ENCODE measurements at places on chromosomes 5 and 9.

GRCh38 chr5:156888520-156888919 is 38.4 kb downstream of the PPP1R2B start:
- DNase-seq: no peak

DNA sequence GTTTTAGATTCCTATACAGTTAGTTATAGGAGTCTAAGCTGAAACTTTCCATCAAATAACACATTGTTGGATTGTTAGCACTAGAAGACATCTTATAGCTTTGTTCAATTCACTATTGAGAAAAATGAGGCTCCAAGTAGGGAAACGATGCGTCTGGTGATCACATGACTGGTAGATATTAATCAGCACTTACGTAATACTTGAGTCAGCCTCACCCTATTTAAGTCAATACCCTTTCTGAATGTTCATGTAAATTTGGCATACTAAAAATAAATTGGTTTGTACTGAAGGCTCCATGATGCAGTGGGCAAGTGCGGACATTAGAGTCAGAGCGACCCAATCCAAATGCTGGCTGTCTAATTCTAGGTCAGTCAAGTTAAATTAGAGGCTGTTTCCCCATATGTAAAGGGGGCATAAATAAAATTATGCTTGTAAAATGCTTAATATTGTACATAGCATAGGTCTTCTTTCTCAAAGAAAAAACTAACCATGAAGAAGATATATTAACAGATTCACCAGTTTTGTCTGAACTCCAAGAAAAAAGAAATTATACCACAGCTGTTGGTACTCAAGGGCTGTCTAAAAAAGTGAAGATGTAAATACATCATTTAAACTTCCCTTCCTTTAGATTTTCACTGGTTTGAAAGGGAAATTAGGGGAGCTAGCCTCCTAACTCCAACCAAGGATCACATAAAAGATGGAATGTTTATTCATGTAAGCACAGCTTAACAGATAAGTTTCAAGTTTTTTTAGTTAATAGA is 406.6 kb upstream of the TLE4 start:
- DNase-seq: no peak

GRCh38 chr5:89573345-89573744 is 690.4 kb upstream of the MEF2C start:
- DNase-seq: no peak

DNA sequence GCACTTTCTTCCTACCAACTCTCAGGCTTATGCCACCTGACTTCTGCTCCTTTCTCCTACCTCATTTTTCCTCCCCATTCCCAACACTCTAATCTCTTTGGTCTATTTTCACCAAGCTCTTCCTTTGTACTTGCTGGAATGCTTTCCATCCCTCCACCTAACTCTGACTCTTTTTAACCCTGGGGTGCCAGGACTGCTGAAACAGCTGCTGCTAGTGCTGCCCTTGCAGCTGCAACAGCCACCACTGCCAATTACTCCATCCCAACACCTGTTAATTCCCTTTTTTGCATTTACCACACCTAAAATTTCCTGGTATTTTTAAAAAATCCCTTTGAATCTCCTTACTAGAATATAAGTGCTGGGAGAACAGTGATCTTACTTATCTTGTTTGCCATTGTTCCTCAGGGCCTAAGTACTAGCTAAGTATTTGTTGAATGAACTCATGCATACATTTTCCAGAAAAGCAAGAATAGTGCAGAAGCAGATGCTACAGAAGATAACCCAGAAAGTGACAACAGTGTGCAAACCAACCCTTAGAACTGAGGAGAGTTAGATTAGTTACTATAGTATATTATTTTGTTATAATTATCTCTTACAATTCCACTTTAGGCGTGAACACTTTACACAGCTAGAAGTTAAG is 11.5 kb downstream of the NADK2 start:
- no peak for DNase-seq

- DNase-seq: no peak
Measured at GRCh38 chr9:106284296-106284695, 578.7 kb upstream of the ZNF462 start.

DNA sequence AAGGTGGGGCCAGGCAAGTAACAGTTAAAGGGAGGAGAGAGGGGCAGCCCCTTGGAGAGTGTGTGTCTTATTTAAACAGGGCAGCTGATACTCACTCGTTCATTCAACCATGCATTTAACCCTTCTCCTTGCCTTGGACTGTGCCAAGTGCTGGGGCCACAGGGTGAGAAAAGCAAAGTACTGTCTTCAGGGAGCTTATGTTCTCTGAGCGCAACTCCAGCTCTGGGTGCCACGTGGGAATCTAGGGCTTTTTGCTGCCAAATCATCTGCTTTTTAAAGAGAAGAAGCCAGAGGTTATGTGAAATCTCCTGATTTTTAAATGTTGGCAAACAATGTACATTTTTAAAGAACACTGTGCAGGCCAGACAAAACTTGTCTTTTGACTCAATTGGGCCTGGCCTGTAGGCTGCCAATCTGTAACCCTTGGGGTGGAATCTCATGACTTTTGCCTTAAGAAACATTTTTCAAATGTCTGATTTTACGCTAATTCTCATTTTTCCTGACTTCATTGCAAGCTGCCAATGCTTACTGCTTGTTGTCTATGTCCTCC is 157.8 kb downstream of the NTRK2 start:
- no peak for DNase-seq

GRCh38 chr5:10736808-10737207 is 24.2 kb downstream of the DAP start:
- DNase-seq: no peak

- DNase-seq: no peak
Measured at GRCh38 chr5:33549982-33550567, 109.3 kb downstream of the TARS1 start.

GRCh38 chr5:24385070-24385469 is 259.7 kb downstream of the CDH10 start:
- no peak for DNase-seq

GRCh38 chr9:76701441-76702039 is 62.7 kb upstream of the PCA3 start:
- DNase-seq: no peak

GRCh38 chr5:144126707-144127106 is 43.8 kb downstream of the YIPF5 start:
- no peak for DNase-seq

- no peak for DNase-seq
Measured at GRCh38 chr5:175892015-175892800, 20.8 kb downstream of the CPLX2 start.

DNA sequence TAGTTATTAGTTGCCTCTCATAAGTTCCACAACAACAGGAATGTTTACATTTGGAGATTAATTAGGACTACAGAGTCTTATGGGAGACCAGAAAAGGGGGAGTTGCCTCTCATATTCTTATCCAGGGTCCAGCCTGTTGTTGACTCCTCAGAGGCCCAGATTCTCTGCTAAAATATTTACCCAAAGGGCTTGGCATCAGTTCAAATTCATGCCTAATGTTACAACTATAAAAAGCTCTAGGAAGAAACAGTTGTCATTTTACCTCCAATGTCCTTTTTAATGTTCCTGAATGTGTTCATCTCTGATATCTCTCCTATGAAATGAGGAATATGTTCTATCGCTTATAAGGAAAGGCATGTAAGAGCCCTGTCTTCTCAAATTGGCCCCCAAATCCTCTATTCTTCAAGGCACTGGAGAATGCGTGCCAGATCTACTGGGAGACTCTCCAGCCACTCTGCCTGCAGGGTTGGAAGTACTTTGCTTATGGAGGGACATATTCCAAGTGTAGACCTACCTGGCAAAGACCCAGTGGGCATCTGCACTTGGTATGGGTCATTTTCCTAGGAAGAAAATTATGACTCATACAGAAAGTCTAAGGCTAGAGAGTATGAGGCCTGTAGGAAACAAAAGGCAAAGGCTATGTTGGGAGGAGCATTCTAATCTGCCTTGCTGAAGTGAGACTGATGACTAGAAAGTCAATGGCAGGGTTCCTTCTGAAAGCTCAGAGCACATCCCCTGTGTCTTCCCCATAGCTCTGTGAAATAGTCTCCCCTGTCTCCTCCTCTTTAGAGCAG is 192.6 kb downstream of the ESM1 start:
- no peak for DNase-seq

- DNase-seq: no peak
Measured at GRCh38 chr9:69894720-69895119, 74.1 kb downstream of the CFAP95 start.

- no peak for DNase-seq
Measured at GRCh38 chr9:133248726-133249295, 26.2 kb downstream of the ABO start.

DNA sequence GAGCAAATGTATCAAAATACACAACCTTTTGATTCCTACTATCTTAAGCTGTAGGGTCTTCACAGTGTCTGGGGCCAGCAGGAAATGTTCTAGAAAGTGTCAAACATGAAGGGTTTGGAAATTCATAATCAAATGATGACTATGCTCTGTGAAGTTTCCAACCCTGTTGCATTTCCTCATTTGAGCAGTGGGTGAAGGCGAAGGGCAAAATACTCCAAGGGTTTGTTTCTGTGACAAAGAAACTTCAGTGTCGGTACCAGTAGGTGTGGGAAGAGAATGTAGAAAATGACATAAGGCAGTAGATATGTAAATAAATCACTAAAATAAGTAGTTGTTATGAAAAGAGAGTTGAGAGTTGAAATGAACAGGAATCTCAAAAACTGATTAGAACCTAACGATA is 576 bp downstream of the ALDOB start:
- DNase-seq: no peak

- DNase-seq: no peak
Measured at GRCh38 chr5:81359108-81359507, 34.8 kb downstream of the ACOT12 start.

- DNase-seq: no peak
Measured at GRCh38 chr5:40428126-40428525, 251.6 kb upstream of the PTGER4 start.

DNA sequence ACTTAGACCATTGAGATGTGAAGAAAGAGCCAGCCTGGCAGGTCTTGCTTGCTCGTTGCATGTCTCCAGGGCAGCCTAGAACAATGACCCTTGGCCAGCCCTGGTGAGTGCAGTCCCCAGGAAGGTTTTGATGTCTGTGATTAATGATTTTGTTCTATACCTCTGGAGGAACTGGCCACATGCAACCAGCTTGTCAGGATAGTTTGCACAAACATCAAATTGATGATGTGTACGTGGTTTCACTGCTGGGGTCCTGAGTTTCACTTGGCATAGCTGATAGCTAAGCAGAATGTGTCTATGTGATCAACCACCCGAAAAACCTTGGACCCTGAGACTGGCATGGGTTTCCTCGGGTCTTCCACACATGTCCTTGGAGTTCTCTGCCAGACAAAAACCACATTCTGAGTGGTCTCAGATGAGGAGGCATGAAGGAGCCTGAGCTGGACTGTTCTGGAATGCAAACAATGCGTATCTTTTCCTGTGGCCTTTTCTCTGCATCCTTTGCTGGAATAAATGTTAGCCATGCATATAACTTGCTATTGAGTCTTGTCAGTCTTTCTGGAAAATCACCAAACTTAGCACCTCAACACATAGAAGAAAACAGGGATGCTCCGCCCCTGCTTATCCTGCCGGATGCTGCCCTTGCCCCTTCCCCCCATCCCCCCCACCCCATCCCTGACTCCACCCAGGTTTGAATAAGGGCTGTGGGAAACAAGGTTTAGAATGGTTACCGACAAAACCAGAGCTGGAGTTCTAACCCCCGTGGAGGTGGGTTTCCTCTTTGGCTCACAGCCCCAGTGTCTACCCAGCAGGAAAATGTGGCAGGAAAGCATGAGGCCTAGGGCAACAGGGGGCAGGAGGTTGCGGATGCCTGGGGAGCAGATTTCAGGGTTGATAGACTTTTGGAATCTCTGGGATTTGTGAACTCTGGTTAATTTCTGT is 50.1 kb upstream of the ANKRD33B start:
- no peak for DNase-seq

- DNase-seq: no peak
Measured at GRCh38 chr5:66560371-66560770, 35.8 kb upstream of the MAST4 start.

- no peak for DNase-seq
Measured at GRCh38 chr5:172293745-172294342, 10.3 kb upstream of the UBTD2 start.

All from activated CD8-positive, alpha-beta memory T cell treated with anti-CD3 and anti-CD28 coated beads, Interleukin-2, amount 50 U/mL, for 48 hours (primary cell).